ENCODE measurements at places on chromosomes 11 and 22. TPM values are rescaled to one million over a fixed set of nuclear protein-coding genes. Genes with fewer than 3 reads are reported as not detected.

KREMEN1 gene
- total RNA-seq = 10.3 TPM

DNA sequence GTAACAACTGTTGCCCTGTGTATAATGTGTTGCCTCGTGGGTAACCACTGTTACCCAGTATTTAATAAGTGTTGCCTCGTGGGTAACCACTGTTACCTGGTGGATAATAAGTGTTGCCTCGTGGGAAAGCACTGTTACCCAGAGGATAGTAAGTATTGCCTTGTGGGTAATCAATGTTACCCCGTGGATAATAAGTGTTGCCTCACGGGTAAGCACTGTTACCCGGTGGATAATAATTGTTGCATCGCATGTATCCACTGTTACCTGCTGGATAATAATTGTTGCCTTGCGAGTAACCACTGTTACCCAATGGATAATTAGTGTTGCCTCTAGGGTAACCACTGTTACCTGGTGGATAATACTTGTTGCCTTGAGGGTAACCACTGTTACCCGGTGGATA, 17.1 kb upstream of the NXPE4 start:
- DNase-seq = no peak

- no peak for DNase-seq
Observed at GRCh38 chr11:115874843-115875242, 370.6 kb upstream of the CADM1 start.

DNA sequence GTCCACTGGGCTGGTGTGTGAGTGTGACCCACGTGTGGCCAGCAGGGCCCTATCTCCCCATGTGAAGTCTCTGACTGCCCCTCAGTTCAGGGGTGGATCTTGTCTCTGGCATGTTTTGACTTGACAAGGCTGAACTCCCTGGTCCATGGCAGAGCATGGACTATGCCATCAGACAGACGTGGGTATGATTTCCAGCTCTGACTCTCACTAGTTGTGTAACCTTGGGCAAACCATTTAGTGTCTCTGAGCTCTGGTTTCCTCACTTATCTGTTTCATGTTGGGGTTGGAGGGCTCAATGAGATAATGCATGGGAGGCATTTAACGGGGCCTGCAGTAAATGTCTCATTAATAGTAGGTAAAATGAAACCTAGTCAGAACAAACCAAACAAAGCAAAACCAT, 254.5 kb upstream of the NARS2 start:
- DNase-seq = no peak
